Vagina (tissue), 2 donors: ENCODE measurements at places on chromosomes 5 and 9.

DNA sequence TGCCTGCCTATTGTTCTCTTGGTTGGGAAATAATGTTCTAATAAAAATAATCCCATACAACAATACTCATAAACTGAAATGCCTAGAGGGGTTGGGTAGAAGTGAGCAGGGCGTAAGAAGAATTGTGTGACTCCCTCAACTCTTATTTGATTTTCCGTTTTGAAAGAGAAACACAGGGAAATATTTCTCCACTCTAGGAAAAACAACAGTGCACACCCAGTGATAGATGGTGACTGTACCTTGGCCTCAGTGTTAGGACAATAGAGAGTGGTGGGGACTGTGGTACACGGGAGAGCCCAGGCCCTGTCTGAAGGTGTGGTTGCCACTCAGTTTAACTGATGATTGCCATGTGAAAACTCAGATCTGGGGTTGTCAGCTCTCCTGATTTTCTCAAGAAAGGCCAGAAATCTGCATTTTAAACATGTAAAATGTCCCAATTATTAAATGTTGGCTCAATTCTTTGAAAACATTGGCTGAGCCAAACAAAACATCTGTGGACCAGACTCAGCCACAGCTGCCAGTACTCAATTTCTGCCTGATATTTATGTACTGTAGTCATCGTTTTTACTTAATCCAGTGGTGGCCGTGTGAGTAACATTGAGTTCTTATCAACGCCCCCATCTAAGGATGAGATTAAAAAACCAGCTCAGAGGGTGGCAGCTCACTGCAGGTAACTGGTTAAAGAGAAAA is 103.8 kb upstream of the ZNF618 start:
- DNase-seq: peak; percentile 40

DNA sequence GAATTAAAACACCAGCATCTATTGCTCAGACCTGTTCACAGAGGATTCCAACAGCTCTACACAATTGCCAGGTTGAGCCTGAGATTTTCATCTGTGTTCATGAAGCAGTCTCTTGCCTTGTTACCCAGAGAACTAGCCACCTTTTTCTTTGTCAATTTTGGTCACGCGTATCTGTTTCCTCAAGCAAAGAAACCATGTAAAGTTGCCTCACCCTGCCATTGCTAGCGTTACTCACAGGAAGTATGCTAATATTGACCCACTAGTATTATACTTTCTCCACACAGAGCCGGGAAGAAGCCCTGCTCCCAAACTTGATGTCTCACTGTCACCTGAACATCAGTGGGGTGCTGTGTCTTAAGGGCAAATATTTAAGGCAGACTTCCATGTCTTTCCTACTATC is 168.5 kb downstream of the PLPPR1 start:
- DNase-seq: no peak

GRCh38 chr5:82416512-82416911 is 138.4 kb upstream of the RPS23 start:
- DNase-seq: no peak

DNA sequence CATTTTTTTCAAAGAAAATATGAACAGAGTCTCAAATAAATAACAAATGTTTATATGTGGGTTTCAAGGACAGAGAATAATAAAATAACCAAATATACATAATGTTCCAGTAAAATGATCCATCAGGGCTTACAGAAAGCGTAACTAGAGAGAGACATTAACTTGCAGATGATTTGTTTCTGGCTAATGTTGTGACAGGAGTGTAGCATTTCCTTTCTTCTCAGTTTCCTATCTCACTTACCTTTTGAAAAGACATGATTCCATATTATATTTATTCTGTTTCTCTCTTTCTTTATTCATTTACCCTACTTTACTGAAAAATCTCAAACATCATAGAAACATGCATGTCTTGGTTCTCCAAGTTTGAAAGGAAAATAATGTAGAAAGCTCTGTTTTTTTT is 451.3 kb upstream of the CDH9 start:
- DNase-seq: no peak

- no peak for DNase-seq
Observed at GRCh38 chr5:154728939-154729588, 26.1 kb upstream of the LARP1 start.

GRCh38 chr5:56088967-56089829 is 94.4 kb upstream of the IL6ST start:
- DNase-seq: no peak

- no peak for DNase-seq
Observed at GRCh38 chr5:156420665-156421064, 93.7 kb downstream of the SGCD start.

GRCh38 chr9:17906841-17907778 is 328.2 kb downstream of the SH3GL2 start:
- DNase-seq: no peak

- DNase-seq: no peak
Observed at GRCh38 chr5:155049569-155050383, 36.2 kb downstream of the KIF4B start.

- DNase-seq: no peak
Observed at GRCh38 chr9:129311643-129312042, 133.6 kb upstream of the IER5L start.

GRCh38 chr5:38167562-38167996 is 90.8 kb upstream of the EGFLAM start:
- no peak for DNase-seq
